ENCODE measurements at places on chromosomes 2 and 18.

GRCh38 chr18:44786688-44787087, 106.0 kb downstream of the SETBP1 start:
- no peak for DNase-seq

DNA sequence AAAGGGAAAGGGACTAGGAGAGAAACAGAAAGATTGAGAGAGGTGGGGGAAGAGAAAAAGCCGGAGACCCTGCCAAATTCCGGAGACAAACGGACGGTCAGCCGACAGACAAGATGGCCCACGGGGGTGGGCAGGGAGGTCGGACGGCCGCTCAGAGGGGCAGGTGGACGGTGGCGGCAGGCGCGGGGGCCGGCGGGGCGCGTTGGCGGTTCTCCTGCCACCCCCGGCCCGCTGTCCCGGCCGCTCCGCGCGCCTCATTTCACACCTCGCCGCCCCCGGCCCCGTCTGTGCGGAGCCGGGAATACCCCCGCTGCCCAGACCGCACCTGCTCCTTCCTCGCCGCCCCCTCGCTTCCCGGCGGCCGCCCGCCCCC, 935 bp downstream of the SLC30A3 start:
- no peak for DNase-seq

- DNase-seq = no peak
Observed at GRCh38 chr2:46679761-46680160, 200.4 kb downstream of the TMEM247 start.

DNA sequence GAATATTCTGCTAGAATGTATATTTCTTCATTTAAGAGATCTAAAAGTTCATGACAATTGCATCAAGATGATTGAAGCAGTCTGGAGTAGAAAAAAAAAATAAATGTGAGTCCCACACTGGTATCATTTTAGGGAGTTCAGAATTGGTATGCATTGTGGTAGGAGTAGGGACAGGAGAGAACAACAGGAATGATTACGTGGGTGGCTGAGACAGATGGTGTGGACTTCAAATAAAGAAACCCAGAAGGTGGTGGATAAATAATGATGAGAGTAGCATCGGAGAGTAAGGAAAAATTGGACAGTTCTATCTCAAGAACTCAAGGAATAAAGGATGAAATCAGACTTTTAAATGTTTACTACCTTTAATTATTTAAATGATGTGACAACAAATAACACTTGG, 289.6 kb downstream of the GALNT13 start:
- no peak for DNase-seq

DNA sequence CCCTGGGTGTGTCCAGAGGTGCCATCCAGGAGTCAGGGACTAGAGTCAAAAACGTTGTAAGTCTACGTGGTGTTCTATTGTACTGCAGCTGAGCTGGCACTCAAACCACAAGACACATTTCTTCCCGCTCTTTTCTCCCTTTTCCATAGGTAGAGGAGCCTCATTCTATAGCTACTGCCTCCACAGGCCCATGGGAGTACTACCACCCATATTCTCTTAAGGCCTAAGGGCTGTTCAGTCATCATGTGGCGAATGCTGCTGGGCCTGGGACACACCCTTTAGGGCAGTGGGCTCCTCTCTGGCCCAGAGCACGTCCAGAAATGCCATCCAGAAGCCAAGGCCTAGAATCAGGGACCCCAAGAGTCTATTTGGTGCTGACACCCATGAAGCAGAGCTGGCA, 1271.7 kb downstream of the CNTNAP5 start:
- no peak for DNase-seq

DNA sequence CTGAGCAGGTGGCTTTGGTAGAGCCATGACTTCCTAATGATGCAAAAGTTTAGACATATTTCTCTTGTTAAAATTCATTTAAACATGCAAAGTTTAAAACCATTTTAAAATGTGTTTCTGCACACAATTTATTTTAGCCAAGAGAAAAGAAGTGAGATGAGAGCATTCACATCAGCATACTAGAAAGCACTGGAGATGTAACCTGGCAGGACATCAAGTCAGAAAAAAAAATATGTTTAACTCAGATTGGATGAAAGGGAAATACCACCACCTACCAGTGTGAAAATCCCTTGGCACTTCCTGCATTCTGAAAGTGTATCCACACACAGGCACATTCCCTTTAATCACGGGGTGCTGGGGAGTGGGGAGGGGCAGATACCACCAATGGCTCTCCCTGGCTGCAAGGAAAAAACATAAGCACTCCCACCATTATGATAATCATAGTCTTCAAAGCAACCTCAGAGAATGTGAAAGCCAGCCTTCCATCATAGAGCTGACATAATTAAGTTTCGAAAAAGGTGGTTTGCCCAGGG, 25.0 kb downstream of the DNER start:
- no peak for DNase-seq

- no peak for DNase-seq
Observed at GRCh38 chr2:120798567-120799247, 63.0 kb downstream of the GLI2 start.

DNA sequence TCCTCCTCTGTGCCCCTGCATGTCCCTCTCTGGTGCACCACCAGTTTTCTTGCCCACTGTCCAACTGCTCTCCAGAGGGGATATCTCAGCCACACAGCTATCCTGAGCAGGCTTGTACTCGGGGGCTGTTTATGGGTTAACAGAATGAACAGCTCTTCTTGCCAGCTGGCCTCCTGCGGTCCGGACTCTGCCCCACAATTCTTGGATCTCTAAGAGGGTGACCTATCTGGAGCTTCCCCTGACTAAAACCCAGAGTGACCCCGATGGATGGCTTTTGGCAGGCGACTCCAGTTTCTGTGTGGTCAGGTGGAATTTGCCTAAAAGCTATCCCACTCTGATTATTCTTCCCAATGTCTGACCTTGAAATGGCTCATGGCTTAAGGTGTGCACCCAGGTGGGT, 9.1 kb downstream of the SOWAHC start:
- no peak for DNase-seq

DNA sequence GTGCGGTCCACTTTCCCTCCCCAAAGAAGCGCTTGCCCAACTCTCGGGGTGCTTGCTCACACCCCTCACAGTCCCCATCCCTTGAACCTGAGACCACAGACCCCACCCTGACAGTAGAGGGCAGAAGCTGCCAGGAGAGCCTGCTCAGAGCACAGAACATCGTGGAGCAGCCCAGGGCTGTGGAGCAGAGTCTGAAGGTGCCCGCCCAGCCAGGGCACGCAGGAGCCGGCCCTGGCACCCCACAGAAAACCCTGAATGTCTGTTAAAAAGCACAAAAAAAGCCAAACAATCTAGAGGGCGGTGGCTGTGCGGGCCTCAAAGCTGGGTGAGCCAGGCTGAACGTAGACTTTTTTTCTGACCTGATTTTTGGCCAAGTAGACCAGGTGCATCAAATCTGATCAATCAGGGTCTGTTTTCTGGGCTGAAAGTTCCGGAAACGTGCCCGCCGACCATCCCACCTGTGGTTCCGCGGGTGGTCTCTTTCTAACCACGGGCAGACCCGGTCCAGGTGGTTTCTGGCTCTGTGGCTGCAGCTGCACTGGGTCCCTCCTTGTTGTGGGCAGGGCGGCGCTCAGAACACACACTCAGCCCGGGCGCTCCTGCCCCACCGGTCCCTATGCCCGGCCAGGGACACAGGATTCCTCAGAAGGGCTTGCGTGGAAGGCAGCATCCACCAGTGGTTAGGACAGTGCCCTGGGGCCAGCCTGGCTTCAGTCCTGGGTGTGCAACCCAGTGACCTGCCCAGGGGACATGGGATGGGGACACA, 66.3 kb downstream of the SLC66A2 start:
- no peak for DNase-seq

- DNase-seq = no peak
Observed at GRCh38 chr2:211149731-211150130, 593.3 kb downstream of the CPS1 start.

Measured in stimulated activated CD4-positive, alpha-beta T cell treated with anti-CD3 and anti-CD28 coated beads, Interleukin-12 subunit alpha, Interleukin-12 subunit beta, amount 100 ng/mL, for 24 hours (primary cell).